ENCODE measurements at places on chromosomes 16 and 17.

DNA sequence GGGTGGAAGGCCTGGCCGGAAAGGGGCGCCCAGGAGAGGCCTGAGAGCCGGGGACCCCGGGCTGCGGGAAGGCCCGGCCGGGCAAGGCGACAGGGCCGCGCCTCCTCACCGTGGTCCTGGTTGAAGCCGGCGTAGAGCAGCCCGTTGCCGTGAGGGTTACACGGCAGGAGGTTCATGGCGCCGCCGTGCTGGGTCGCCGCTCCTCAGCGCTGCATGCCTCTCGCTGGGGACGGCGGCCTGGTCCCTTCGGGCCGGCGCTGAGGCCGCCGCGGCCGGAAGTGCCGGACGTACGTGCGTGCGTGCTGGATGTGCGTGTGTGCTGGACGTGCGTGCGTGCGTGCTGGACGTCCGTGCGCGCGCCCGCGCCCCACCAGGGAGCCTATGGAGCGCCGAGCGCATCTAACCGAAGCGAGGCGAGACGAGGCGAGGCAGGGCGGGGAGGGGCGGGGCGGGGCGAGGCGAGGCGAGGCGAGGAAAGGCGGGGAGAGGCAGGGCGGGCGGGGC is at the start of gene WDR45B:
TSS of gene WDR45B (minus strand) at position 280 of the 504 bp plus-strand sequence. CDS start at position 176, 104 bp downstream.
- peak; percentile 94 for DNase-seq

DNA sequence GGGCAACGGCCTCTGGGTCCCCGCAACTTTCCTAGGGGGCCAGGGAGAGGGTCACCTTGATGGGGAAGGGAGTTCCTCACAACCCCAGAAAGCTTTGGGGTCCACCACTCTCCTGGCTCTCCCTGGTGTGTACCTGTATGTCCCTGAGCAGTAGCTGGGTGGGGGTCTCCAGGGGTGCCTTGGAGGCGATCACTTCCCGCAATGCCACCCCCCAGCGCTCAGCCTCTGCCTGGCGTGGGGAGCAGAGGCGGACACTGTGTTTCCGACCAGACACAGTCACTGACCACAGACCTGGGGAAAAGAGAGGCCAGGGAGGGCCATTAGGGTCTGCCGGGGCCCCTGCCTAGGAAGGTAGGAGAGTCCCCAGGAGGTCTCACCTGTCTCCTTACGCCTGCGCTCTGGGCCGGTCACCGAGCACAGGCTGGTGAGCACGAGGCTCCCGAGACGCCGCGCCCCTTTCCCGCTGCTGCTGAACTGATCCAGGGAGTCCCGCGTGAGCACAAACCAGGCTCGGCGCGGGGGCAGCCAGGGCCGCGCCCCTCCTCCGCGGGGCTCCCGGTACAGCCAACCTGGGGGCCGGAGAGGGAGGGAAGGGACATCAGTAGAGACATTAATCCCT is 3.4 kb downstream of the PLEKHH3 start:
- DNase-seq: no peak

DNA sequence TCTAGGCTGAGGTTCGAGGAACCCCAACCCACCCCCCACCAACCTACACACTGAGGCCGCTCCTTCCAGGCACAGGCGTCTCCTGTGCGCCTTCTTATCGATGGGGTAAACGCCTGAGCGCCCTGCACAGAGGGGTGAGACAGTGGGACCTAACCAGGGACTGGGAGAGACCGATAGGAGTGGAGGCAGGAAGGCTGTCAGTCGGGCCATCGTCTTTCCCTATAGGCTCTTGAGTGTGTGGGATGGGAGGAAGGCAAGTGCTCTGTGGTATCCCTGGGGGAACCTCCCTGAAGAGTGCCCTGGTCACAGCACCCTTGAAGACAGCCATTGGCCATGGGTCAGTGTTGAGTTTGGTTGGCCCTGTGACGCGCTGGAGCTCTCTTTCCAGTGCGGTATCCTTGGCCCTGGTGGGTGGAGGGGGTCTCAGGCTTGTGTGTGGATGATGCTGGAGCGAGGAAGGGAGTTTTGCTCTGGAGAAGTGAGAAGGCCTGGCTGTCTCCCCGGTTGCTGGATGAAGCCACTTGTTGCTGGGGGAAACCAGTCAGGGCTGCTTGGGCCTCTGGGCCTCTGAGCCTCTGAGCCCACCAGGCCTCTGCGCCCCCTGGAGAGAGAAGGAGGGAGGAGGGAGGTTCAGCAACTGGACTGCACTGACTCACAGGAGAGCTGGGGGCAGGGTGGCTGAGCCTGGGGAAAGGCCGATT is 1.7 kb downstream of the GPRC5C start:
- no peak for DNase-seq

DNA sequence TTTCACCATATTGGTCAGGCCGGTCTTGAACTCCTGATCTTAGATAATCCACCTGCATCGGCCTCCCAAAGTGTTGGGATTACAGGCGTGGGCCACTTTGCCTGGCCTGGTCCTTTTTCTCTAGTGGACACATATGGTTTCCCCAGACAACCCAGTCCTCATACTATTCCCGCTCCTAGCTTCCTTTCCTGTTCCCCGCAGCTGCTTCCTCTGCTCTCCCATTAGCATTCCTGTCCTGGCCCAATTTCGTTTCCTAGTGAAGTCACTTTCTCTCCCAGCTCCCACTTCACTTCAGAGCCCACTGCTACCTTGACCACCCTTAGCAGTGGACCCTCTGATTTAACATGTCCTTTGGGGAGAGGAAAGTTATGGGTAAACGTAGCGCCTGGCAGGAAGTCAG is 11.3 kb downstream of the KATNIP start:
- no peak for DNase-seq

DNA sequence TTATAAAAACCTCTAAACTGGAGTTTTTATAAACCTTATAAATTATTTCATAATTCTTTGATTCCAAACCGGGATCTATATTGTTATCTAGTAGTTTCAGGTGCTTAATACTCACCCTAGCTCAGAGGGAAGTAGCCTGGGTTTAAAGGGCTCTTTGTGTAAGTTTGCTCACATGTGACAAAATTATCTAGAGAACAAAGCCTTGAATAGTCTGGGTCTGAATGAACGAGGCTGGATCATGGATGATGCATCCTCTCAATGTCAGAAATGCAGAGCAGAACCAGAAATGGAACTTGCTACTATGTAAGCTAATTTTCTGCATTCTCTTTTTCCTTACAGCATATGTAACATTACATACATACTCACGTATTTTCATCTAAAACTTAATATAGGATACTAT is 103.9 kb upstream of the NETO2 start:
- no peak for DNase-seq

DNA sequence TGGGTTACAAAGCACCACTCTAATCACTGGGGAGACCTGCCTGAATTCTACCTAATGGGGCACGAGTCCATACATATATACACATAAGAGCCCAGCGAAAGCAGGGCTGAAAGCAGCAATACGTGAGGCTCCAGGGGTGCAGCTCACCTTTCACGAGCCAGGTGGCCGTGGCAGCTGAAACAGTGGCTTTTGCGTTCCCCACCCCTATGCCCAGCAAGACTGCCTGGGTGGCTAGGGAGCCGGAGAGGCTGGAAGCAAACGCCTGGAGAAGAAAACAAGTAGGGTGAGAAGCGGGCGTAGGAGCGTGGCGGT is 618 bp downstream of the RUSF1 start:
- no peak for DNase-seq

DNA sequence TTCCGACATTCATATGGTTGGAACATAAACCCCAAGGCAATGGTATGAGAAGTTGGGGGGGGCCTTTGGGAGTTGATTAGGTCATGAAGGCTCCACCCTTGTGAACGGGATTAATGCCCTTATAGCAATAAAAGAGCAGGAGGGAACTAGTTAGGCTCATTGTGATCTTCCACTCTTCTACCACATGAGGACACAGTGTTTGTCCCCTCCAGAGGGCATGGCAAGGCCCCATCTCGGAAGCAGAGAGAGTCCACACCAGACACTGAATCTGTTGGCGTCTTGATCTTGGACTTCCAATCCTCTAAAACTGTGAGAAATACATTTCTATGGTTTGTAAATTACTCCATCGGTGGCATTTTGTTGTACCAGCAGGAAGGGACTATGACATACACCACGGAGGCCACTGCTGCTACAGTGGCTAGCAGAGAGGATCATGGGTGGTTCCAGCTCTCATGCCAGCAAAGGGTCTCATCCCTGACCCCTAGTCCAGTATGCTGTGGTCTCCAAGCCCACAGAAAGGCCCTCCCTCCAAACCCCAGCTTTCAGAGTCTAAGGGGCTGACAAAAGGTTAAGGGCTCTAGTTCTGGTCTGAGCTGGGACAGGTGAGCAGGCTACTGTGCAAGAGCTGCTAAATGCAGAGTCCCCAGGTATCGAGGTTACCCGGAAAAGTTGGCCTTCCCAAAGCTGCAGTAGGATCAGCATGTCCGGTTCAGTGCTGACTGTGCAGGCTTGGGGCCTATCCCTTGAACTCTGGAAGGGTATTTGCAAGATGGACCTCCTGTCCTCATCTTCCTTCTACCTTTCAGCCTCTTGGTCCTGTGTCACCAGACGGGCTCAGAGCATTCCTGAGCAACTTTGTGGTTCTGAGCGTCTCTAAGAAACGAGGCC is 12.2 kb downstream of the CCR7 start:
- no peak for DNase-seq

DNA sequence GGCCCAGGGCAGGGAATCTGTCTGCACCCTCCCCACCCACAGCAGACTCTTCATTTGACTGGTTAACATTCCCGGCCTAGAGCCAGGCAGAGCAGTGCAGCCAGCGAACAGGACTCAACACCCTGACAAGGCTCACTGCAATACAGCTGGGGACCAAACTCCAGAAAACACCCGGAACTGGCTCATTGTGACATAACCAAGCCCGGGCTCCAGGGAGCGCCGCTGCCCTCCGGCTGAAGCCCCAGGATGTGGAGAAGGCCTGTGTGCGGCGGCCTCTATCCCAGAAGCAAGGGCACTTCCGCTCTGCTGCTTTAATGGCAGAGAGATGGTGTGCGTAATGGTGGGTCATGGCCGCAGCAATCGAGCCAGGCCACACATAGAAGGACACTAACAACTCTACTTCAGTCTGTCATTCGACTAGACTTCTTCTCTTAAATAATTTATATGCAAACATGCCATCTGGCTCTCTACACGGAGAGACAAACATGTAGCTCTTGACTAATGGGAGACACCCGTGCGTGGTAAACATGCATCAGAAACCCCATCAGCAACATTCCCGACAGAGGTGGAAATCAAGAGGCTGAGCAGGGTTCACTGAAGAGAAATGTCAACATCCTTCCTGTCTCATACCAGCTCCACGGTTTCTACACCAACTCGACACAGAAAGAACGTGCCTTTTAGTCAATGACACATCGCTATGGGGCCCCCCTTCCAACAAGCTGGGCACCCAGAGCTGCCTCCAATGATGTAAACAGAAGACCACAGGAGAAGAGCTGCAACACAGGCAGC is 18.0 kb downstream of the KLHDC4 start:
- DNase-seq: no peak

- no peak for DNase-seq
These were observed 1.5 kb downstream of the SLC13A5 start for GRCh38 chr17:6711681-6712057.

DNA sequence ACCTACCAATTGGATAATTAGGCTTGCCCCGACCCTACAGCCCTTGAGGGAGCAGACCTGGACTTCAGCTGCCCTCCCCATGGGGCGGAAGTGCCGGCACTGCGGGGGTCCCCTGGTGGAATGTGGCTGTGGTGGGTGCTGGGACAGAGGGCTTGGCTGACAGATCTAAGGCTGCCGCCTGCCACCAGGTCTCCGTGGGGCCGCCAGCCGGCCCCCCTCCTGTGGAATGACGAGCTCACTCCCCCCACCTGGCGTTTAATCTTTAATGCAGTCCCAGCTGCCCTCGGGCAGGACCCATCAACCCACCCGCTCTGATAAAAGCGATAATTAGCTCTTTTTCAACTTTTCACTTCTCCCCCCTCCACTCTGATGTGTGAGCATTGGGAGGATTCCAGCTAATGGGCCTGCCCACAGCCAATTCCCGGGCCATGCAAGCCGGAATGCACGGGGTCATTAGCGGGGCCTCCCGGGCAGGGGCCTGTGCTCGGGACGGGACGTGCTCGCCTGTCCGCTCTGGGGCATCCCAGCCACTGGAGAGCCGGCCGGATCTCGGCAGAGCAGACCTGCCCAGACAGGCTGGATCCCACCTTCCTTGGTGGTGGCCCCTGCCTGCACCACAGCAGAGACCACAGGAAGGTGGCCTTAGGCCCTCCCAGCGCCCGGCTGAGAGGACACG is 28.3 kb upstream of the GOSR2 start:
- no peak for DNase-seq

DNA sequence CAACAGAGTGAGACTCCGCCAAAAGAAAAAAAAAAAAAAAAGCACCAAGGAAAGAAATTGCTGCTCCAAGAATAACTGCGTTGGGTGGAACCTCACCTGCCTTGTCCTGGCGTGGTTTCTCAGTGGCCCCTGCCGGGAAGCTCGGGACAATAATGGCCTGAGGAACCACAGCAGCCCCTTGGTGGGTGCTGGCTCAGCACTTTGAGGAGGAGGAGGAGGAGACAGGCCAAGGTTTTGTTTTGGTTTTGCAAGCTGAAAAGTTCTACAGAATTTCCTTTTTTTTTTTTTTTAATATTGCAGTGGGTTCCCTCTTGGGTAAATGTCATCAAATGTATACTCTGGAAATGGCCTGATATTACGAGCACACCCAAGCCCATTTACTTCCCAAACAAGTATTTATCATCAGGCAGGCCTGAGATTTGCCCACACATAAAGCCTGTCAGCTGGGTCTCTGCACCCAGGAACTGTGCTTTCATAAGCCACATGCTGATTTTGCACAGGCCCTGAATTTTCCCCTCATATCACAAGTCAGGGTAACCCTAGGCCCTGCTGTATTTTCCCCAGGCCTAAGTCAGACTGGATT is 78.3 kb downstream of the SOCS1 start:
- no peak for DNase-seq

DNA sequence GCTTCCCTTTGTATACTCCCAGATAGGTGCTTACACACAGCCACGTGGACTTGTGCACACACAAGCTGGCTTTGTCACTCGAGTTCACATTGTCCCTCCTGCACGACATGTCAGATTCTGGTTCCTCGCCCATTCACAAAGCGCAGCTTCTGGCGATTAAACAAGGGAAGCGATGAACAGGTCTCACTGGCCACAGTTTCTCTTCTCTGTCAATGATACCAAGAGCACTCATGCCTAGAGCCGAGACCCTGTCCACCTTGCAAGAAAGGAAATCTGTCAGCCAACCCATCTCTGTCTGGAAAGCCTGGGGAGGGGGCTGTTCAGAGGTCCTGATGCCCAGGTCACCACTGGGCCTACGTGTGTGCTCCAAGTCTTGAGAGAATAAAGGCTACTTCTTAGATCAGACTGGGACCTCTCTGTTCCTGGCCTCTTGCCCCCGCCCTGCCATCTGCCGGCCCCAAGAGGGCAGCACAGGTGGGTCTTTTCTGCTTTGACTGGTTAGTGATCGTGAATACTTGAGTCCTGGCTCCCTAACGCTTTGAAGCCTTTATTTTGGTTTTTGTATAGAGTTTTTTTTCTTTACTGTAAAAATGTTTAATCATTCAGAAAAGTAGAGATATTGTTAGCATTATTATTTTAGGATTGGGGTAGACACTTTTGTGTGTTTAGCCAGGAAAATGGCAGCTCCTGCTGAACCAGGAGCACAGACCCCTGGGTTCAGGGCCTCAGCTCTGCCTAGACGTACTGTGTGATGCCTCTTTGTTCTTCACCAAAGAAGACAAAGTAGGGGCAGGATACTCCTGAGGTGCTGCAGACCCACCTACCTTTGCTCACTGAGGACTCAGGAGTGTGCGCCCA is 104.7 kb downstream of the MRM1 start:
- DNase-seq: peak; percentile 86
